AG10803 (cell line): ENCODE measurements at places on chromosomes 3 and 15.

DNA sequence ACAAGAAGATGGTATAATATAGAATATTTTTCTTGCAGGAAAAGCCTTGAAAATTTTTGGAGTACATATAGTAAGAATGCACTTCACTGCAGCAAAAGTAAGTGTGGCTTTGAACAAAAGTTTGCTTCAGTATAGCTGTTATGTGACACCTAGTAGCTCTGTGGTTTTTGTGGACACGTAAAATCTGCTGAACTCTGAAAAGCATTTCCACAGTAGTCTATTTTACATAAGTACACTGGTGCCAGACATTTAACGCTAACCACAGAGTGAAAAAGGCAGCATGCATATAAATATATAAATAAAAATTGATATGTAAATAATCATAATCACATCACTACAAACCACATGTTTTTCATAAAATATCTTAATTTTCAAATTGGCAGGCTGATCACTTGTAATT lies 39.8 kb downstream of the CGGBP1 start:
- DNase-seq: no peak

DNA sequence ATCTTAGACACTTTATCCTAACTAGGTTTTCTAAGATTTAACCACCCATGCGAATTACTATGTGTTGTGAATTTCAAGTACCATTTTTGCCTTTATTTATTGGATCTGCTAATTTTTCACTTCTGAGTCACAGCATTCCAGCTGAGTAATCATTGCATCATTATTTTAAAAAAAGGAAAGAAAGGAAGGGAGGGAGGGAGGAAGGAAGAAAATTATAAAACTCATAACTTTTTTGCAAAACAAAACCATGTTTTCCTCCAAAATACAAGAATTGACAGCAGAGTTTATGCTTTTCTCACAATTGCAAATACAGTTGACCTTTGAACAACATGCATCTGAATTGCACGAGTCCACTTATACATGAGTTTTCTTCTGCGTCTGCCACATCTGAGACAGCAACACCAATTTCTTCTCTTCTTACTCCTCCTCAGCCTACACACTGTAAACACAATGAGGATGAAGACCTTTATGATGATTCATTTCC lies 651.4 kb upstream of the NECTIN3 start:
- DNase-seq: peak; percentile 84

DNA sequence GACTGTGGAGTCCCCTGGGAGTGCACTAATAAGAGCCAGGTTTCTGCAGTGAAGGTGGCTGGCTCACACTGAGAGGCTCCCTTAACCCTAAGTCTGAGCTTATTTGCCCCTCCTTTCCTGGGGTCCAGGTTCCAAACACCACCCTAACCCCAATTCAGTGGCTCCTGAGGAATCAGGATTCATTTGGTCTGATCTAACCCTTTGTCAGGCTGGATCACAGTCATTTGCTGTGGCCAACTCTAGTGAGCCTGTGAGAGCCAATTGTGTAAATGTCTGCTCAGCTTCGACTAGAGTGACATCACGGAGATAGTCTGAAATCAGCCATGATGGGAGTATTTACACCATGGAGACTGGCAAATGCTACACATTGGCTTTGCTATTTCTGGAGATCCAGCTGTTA lies 73.7 kb upstream of the ACAN start:
- no peak for DNase-seq

DNA sequence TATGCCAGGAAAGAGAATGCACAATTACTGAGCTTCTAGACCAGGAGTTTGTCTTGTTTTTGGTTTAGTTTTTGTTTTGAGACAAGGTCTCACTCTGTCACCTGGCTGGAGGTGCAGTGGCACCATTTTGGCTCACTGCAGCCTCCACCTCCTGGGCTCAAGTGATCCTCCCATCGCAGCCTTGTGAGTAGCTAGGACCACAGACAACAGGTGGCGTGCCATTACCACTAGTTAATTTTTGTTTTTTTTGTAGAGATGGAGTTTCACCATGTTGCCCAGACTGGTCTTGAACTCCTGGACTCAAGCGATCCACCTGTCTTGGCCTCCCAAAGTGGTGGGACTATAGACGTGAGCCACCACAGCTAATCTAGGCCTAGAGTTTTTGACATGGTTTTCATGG lies 104.4 kb upstream of the CCDC54 start:
- DNase-seq: no peak

DNA sequence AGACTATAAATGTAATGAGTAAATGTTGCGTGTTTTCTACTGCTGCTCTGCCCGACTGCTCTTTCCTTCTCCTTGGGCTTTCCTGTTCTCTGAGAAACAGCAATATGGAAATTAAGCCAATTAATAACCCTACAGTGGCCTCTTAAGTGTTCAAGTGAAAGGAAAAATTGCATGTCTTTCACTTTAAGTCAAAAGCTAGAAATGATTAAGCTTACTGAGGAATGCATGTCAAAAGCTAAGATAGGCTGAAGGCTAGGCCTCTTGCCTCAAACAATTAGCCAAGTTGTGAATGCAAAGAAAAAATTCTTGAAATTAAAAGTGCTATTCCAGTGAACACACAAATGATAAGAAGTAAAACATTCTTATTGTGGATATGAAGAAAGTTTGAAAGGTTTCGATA lies 55.0 kb downstream of the ATP2C1 start:
- DNase-seq: no peak

DNA sequence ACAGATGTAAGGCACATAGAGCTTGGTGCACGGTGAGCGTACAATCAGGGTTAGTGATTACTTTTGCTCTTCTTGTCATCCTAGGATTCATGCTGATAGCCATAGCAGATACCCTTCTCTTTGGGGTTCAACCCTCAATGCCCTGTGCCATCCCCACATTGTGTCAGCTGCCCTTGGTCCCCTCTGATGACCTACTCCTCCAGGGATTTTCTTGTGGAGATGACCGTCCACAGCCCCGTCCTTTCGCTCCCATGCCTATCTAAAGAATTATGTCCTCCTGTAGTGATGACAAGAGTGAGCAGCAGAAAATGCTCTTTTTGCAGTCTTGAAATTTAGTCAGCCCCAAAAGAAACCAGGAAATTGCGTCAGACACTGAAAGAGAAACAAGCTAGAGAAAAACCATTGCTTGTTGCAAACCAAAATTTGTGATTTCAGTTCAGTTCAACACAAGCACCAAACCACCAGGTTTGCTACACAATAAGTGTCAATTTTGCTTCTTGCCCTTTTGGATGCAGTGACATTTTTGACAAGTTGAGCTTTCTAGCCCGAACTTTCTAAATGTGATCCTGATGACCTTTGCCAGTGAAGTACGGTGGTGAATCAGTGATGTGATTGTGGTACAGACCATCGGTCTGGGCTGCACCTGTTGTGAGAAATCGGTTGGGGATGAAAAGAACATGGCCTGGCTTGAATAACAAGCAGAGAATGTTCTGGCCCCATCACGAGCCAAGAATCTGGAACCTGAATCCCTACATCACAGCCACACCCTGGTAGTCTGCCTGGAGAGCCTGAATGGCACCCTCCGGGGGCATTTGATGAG lies 41.3 kb downstream of the CMTM7 start:
- peak; percentile 50 for DNase-seq

DNA sequence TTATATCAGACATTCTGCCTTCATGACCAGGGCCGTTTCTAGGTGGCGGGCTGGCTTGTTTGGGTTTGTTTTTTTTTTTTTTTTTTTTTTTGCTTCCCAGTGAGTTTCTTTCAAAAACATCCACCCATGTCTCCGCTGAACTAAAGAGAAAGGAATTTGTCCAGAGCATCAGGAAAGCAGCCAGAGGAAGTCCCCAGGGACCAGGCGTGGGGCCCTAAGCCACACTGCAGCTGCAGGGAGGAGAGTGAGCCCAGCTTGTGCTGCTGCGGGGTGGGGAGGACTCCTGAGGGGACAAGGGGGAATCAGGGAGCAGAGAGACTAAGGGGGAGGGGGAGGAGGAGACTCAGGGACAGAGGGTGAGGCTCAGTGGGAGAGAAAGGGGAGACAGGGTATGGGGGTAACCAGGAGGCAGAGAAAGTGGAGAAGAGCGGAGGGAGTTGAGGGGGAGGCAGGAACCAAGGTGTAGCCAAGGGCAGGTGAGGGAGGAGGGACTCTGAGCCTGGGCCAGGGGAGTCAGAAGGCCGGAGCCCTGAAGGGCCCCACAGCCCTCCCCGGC lies 49.5 kb downstream of the CYP11A1 start:
- DNase-seq: peak; percentile 97

DNA sequence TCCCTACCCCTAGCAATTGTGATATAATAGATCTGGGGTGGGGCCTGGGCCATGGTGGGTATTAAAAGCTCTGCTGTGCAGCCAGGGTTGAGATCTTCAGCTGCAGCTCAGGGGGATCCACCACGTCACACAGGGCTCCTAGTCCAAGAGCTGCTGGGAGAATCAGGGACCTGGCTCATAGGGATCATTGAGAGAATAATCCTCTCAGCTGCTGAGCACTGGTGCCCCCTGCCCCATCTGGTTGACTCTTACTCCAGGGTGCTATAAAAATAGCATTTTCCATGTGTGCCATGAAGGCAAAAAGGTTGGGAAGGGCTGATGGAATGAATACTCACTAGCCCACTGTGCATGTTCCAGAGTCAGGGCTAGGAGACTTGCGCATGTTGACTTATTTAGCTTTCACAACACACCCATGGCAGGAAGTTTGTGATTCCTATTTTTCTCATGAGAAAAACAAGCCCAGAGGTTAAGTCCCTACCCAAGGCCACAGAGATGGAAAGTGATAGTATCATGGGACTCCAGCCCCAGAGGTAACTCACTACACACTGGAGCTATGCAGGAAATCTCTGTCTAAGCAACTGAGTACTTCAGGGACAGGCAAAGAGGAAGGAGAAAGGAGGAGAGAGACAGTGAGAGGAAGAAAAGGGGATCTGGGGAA lies 94.6 kb upstream of the HERC1 start:
- DNase-seq: no peak

DNA sequence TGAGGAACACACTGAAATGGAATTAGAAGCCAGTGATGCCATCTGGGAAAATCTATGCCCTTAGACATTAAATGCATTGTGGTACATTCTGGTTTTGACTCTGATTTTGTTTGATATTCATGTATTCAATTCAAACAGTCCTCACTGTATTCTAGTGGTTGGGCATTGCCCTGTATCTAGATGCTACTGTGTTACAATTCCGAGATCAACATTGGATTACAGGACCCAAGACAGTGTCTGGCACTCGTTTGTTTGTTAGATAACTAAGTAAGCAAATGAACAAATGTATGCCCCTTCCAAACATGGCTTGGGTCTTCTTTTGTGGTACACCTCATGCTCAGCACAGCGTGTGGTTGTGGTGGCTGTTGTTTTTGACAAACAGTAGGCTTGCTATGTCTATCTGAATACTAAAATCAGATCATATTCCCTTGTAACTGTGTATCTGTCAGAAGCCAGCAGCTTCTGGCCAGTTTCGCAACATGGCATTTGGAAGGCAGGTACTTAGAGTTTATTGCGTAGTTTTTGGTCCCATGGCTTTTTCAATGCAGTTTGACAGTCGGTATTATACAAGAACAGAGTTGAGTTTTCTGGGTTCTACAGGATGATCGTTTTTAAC lies 5.7 kb downstream of the FILIP1L start:
- no peak for DNase-seq

DNA sequence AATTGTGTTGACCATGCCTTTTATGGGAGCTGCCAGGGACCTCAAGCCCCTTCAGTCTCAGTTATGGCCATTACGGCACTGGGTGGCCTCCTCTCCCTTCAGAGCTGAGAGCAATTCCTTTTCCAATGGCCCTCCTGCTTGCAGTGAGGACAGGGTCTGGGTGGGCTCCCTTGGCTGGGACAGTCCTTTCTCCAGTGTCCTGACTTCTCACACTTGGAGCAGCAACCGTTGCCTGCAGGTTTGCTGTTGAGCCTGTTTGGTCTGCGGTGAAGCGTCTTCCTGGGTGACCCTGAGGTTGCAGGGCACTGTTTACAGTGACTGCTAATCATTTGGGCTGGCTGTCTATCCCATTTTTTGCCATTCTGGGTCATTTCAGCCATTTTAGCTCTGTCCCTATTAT lies 3.5 kb upstream of the CCDC80 start:
- no peak for DNase-seq

DNA sequence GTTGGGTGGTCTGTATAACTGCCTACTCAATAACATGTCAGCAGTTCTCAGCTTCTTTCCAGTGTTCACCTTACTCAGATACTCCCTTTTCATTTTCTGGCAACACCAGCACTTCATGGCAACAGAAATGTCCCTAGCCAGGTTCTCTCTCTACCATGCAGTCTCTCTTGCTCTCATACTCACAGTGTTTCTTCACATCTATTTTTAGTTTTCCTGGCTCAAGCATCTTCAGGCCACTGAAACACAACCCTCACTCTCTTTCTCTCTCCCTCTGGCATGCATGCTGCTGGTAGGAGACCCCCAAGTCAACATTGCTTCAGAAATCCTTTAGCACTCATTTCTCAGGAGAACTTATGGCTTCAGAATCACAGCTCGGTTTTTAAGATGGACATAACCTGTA lies at the start of gene CAPN3:
CAPN3 (plus strand) TSS at position 253 of the 400 bp plus-strand sequence. CDS start 305 bp downstream, outside the sequence.
- DNase-seq: no peak

DNA sequence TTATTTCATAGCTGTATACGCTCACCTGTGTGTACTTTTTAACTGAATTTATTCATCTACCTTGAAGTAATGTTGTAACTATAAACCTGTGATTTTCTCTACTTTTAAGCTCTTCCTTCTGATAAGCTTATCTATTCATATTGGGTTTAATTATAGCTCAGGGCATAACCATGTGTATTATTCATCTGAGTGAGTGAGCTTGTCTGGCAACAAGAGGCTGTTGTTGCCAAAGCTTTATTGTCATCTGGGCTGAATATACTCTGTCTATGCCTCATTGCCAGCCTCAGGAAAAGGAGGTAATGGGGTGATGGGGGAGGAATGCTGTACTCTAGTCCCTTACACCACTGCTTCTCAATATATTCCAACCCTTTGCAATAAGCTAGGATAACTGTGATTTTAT lies 292.4 kb downstream of the UBE2E2 start:
- DNase-seq: peak; percentile 58

DNA sequence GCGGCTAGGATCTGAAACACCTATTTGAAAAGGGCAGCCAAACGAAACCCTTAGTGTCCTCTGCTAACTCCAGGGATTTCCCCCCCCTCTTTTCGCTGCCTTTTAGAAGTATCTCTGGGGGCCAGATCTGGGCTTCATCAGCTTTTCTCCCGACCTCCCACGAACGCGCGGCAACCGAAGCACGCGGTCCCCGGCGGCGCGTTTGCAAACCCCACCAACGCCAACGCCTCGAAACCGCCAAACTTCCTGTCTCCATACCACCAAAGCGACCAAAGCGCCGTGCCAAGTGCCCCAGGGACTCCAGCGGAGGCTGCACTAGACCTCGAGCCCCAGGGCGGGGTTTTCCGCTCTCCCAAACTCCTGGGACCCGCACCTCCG lies 155.8 kb upstream of the FRMD4B start:
- no peak for DNase-seq

GRCh38 chr3:147574621-147575020 lies 165.5 kb downstream of the ZIC1 start:
- no peak for DNase-seq

GRCh38 chr3:59256230-59256629 lies 206.4 kb upstream of the CFAP20DC start:
- DNase-seq: peak; percentile 32
